ENCODE measurements at places on chromosomes 6 and 20.

GRCh38 chr20:32116079-32116521, 6.6 kb downstream of the TM9SF4 start:
- DNase-seq, result no peak

DNA sequence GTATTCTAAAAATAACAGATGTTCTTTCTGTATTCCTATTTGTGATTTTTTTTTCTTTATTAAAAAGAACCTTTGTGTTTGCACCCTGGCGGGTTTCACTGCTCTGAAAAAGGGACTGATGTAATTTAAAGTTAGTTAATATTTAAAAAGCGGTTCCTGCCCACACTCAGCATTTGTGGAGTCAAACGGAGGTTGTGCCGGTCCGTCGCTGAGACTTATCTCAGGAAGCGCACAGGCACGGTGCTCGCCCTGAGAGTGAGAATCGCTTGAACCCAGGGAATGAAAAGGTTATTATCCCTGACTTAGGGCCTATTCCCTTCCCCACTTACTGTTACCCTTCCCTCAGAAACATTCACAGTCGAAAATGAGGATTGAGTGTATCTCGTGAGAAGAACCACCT, 366.7 kb downstream of the THBS2 start:
- no peak for DNase-seq

DNA sequence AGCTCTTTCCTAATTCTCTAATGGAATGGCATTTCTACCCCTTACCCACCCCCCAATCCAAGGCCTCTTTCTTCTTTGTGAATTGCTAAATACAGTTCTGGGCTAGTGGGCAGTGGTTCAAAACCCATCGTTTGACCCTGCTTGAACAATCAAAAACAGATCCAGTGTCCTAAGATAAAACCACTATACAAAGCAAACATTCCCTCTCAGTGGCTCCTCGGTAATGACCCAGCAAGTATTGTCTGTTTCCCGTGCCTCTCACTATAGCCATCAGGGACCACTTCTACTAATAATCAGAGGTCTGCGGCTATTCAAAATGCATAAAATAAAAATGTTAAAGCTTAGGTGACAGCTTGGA, 143.5 kb upstream of the AKAP12 start:
- DNase-seq, result no peak

DNA sequence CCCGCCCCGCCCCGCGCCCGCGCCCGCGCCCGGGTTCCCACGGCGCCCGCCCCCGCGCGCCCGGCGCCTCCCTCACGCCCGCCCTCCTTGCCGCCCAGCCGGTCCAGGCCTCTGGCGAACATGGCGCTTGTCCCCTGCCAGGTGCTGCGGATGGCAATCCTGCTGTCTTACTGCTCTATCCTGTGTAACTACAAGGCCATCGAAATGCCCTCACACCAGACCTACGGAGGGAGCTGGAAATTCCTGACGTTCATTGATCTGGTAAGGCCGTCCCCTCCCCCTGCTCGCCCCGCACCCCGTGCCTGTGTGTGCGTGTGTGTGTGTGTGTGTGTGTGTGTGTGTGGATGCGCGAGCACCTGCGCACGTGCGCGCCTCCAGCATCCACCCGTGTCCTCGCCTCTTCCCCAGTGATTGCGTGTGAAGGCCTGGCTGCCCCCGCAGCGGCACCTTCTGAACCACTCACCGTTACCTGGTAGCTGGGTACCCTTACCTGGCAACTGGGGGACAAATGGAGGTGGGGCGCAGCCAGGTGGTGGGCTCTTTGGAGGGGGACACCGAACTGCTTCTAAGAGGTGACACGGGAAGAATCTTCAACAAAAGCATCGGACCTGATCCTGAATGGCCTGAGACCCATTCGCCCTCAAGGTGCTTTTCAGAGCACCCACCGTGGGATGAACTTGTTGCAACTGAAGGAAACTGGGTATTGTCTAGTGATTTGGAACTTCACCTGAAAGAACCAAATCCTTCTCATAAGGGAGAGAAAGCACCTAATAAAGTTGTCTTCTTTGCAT, at the start of gene AIG1:
TSS of gene AIG1 (plus strand) at position 84 of the 791 bp plus-strand sequence. CDS start at position 121, 37 bp downstream.
- DNase-seq, result peak; percentile 78

GRCh38 chr20:45111799-45112471, 3.0 kb downstream of the WFDC5 start:
- DNase-seq, result no peak
